Fibroblast of skin of left biceps (primary cell): ENCODE measurements at places on chromosomes 1 and 21.

DNA sequence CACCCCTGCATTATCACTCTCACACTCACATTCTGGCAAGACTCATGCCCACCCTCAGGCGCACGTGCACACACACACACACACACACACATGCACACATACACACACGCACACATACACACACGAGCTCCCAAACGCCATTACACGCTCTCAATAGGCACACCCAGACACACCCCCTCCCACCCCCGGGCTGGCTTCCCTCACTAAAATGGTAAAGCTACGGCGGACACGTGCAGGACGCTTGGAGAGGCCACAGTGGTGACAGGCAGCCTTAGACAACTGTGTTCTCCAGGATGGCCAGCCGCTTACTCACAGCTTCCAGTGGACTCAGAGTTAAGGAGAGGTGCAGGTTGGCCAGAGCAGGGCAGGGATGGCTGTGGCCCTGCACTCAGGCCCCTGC, 10.1 kb downstream of the MATN1 start:
- DNase-seq, result no peak

- no peak for DNase-seq
These were observed 40.3 kb downstream of the FHAD1 start for GRCh38 chr1:15287035-15287979.

- no peak for DNase-seq
These were observed at the start of gene PTPRC for GRCh38 chr1:198638894-198639635. TSS of gene PTPRC (plus strand) at chr1:198639040. CDS start at chr1:198639269, 229 bp downstream.

DNA sequence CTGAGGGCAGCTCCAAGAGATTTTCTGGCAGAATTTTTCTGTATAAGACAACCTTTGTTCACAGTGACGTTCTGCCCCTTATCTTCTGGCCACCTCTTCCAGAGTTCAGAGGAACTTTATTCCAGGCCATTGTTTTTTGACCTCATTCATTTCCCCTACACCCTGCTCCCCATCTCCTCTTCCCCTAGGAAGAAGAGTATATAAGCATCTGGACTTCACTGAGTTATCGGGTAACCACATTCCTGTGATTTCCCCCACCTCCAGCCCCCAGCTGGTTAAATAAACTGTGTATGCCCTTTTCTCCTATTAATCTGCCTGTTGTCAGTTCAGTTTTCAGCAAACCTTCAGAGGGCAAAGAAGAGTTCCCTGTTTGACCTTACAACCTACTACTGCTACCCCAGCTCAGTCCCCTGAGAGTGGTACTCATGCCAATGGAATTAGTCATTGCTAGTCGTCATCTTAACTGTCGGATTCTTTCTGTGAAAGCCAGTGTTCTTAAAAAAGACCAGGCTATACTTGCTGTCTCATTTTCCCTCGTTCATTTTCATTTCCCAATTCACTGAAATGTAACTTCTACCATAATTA, 14.3 kb upstream of the ALG14 start:
- peak; percentile 87 for DNase-seq

- no peak for DNase-seq
These were observed 17.4 kb upstream of the IL19 start for GRCh38 chr1:206753141-206753540.

DNA sequence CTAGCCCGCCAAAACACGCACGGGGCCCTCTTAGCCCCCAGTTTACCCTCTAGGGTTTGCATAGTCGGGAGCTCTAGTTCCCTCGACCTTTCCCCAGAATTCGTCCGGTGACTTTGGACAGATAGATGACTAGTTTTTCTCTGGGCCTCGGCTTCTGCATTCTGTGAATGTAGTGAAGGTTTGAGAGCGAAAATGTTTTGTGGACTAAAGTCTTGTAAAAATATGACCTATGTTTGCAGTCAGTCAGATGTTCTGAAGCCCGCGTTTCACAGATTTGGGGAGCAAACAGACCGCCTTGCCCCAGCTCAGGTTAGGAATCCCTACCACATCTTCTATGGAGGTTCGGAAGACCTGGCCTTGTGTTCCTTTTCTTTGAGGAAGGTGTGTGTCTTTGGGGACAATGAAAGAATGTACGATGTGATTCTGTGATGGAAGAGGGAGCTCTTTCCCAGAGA, 401 bp downstream of the UQCRH start:
- no peak for DNase-seq

GRCh38 chr1:4130096-4130495, 230.0 kb upstream of the C1orf174 start:
- DNase-seq, result no peak

- no peak for DNase-seq
These were observed 593.1 kb upstream of the PLXNA2 start for GRCh38 chr1:208837242-208837641.

GRCh38 chr1:233215135-233215760, 80.3 kb downstream of the PCNX2 start:
- DNase-seq, result no peak

DNA sequence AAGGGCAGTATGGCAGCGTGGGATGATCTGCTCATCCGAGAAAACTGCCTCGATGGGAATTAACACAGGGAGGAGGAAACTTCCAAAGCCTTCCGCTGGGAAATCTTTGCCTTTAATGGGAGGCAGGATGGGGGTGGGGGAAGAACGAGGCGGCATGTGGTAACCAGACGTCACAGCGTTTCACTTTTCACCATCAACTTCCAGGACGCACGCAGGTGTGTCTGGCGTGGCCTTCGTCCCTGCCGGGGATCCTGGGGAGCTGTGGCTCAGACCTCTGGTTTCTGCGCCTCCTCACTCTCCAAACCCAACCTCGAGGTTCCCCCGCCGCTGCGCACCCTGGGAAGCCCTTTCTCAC, 282 bp downstream of the RSPH1 start:
- DNase-seq, result no peak

DNA sequence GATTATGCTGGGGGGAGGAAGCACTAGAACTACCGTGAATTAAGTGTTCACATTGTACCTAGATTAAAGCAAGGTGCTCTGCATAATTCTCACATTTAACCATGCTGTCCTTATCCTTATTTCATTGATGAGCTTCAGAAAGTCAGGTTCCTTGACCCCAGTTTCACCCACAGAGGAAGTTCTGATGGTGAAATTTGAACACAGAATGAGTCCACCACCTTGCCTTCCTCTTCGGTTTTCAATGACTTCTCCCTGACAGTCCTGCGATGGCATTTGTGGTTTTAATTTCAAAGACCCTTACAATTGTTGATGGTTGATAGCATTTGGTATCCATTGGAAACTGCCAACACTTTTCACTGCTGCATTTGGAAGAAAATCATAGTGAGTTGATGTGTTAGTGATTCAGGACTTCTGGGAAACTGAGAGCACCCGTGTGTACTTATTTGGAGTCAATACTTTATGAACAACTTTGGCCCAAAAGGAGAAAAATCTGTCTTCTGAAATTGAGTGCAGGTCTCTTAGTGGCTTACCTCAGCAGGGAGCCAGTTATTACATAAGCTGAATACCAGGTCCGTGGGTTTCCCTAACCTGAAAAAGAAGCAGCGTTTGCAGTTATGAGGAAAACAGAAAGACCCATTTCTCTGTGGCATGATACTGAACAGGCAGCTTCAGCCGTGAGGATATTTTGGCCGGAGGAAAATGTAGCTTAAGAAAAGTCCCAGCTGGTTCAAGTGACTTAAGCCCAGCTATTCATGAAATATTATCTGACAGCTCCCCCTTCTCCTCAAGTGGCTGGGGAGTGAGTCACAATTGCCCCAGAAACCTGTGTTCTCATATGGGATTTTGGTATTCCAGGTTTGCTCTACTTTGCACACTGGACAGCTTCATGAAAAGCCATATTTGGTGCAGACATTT, 47.5 kb downstream of the ROR1 start:
- DNase-seq, result no peak

DNA sequence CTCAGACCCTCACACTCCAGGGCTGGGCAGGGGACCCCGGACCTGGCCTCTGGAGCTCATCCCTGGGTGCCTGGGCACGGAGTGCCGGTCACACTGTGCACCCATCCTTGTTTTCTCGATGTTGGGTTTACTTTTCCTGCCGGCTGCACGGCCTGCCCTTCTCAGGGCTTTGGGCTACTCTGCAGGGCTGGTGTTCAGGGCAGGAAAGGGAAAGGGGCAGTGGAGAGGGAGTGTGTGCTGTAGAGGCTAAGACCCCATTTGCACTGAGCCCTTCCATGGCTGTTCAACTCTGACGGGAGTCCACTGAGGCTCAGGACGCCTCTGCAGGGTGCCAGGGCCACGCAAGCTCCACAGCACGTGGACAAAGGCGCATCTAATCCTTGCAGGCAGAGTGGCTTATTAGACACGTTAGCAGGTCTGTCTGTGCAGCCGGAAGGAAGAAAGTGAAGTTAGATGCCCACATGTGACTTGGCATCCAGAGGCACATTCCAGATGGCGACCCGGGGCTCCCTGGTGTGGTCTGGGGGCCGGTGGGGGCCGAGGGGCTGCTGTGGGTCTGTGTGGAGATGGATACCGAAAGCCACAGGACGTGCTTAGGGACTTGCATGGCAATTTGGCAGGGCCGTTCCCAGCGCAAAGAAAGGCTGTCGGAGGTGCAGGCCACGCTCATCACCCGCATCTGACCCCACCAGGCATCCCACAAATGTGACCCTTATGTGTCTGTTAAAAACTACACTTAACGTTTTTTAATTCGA, 33.6 kb downstream of the COL18A1 start:
- no peak for DNase-seq

- no peak for DNase-seq
These were observed 8.0 kb upstream of the IRF6 start for GRCh38 chr1:209813902-209814301.

- no peak for DNase-seq
These were observed at the start of gene CRB1 for GRCh38 chr1:197268012-197268411. TSS of gene CRB1 (plus strand) at chr1:197268252. CDS start at chr1:197268413, 161 bp downstream.

DNA sequence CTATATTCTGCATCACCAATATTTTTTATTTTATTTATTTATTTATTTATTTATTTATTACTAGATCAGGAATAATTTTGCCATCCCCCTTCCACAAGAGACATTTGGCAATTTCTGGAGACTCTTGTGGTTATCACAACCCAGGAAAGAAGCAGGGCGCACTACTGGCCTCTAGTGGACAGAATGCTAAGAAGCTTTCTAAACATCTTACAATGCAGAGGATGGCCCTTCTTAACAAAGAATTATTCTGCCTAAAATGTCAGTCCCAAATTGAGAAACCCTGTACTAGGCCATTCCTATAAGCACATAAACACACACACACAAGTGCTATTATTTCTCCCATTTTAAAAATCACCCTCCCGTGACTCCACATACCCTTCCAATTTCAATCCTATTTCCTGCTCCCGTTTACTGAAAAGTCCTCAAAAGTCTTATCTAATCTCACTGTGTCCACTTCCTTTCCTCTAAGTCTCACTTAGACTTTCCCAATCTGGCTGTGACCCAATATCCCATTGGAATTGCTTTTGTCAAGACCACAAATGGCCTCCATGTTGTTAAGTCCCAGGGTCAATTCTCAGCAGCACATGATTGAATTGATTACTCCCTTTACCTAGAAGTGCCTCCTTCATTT, 43.7 kb upstream of the RNF11 start:
- DNase-seq, result peak; percentile 58

- DNase-seq, result peak; percentile 69
These were observed 452.1 kb downstream of the TTLL7 start for GRCh38 chr1:83546874-83547273.

DNA sequence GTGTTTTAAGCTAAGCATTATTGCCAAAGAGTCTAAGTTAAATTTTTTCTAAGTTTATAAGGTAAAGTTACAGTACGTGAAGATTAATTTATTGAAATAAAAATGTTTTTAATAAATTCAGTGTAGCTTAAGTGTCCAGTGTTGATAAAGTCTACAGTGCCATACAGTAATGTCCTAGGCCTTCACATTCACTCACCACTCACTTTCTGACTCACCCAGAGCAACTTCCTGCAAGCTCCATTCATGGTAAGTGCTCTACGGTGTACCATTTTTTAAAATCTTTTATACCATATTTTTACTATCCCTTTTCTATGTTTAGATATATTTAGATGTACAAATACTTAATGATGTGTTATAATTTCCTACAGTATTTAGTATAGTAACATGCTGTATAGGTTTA, 173.2 kb downstream of the CACNA1E start:
- DNase-seq, result no peak

- DNase-seq, result no peak
These were observed 13.1 kb downstream of the SLC19A1 start for GRCh38 chr21:45528981-45529784.
